ENCODE measurements at places on chromosomes 3 and 15.

DNA sequence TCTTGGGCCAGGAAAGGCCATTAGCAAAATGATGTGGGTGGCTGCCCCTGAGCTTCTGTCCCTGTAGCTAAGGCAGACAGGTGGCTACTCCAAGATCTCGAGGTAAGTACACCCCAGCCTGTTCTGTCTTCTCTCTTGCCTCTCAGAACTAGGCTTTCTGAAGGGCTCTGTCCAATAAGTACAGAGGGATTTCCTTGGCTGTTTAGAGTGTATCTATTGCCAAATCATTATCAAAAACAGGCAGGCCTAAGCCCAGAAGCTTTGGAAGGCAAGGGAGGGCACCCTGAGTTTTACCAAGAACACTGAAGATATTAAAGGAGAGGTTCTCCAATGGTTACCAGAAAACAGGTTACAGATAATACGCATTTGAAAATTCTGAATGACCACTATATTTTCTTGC lies 156.6 kb downstream of the MYRIP start:
- no peak for DNase-seq

- DNase-seq = no peak
Observed at GRCh38 chr3:65811892-65812291, 226.8 kb downstream of the MAGI1 start.

GRCh38 chr3:127483902-127484591 lies 106.5 kb downstream of the TPRA1 start:
- peak; percentile 33 for DNase-seq

- DNase-seq = no peak
Observed at GRCh38 chr3:13401149-13401548, 19.0 kb downstream of the NUP210 start.

DNA sequence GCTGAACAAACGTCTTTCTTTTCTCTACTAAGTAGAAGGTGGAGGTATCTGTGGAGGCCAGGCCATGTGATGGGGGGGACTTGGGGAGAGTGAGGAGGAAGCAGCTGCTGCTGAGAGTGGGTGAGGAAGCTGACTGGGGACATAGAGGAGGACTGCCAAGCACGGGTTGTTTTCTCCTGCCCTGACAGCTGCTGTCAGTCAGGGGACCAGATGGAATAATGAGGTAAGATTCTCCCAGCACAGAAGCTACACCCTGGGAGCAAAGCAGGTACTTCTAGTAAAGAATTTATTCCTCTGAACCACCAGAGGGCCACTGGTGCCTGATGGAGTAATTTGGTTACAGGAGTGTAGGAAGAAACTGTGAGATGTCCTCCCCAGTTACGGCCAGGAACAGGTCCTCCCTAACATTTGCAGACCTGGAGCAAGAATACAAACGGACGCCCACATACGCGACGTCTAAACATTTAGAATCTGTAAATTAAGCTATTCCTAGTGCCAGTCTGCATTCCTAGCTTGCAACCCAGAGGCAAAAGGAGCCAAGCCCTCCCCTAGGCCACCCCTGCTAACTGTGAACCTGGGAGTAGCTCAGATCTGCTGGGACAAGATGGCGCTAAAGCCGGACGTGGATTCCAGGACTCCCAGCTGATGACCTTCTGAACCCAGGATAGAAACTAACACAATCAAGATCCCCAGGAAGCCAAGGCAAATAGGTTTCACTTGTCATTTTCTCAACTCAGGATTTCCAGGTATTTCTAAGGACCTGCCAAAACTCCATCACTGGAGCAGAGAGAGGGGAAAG lies 14.8 kb downstream of the CRYGS start:
- DNase-seq = no peak

GRCh38 chr3:60552581-60552980 lies 698.7 kb downstream of the FHIT start:
- DNase-seq = no peak

GRCh38 chr15:78364233-78364632 lies 24.1 kb downstream of the CRABP1 start:
- DNase-seq = no peak

- DNase-seq = peak; percentile 69
Observed at GRCh38 chr3:134294302-134295280, 43.9 kb upstream of the RYK start.

DNA sequence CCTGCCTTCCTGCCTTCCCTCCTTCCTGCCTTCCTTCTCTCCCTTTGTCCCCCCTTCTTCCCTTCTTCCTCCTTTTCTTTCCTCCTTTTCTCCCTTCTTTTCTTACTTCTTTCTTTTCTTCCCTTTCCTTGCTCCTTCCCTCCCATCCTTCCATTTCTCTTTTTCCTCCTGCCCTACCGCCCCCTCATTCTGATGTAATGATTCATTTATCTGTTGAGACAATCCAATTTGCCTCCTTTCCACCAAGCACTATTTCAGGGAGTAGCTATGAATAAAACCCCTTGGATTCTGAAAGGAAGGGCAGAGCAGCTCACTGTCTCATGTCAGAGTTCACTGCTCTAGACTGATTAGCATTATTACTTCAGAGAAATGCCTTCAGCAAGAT lies 462.6 kb downstream of the PDCD6IP start:
- DNase-seq = no peak

DNA sequence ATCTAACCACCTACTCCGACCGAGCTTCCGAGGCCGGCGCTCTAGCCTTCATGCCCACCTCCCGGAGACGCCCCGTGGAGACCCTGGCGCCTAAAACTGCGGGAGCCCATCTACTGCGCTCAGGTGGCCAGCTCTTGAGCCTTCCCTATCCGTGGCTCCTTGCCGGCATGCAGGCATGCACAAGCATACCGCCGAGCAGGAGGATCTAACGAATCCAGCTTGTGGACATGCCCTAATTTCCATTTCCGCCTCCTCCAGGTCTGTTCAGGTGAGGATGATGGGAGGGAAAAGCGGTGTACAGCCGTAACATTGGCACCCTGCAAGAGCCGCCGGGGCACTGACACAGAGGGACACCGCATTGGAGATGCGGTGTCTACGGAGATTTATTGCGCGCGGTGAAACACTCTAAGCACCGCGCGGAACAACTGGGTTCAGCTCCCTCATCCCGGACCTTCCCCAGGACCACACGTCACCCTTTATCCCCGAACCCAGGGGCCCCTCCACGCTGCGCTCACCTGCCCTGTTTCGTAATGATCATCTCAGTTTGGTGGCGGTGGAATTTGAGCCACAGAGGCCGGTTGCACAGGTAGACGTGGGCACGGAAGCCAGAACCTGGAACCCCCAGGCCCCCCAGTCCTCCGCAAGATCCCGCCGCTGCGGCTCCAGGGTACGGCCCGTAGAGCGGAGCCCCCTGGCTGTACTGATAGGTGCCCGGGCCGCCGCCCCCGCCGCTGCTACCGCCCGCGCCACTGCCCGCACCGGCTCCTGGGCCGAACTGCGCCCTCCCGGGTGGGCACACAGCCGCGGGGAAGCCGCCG lies 1.0 kb downstream of the EOMES start:
- no peak for DNase-seq

- no peak for DNase-seq
Observed at GRCh38 chr3:157544501-157545130, 41.4 kb upstream of the VEPH1 start.

- DNase-seq = no peak
Observed at GRCh38 chr15:91867581-91868026, 14.1 kb downstream of the SLCO3A1 start.

Measured in stimulated activated CD4-positive, alpha-beta T cell treated with anti-CD3 and anti-CD28 coated beads, Interleukin-4, amount 100 ng/mL, for 24 hours (primary cell).